ENCODE measurements at places on chromosomes 6 and 20.

- no peak for DNase-seq
Measured at GRCh38 chr20:2603816-2604505, 48.5 kb upstream of the NOP56 start.

DNA sequence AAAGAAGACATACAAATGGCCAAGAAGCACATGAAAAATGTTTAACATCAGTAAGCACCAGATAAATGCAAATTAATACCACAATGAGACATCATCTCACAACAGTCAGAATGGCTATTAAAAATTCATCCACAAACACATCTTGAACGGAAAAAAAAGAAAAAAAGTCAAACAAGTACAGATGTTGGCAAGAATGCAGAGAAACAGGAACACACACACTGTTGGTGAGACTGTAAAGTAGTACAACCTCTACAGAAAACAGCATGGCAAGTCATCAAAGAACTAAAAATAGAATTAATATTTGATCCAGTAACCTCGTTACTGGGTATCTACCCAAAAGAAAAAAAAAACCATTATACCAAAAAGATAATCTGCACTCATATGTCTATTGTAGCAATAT, 6.5 kb downstream of the STX7 start:
- no peak for DNase-seq

GRCh38 chr6:133788556-133788955, 100.4 kb upstream of the TCF21 start:
- no peak for DNase-seq

GRCh38 chr6:145036848-145037567, 698.3 kb downstream of the EPM2A start:
- no peak for DNase-seq

- no peak for DNase-seq
Measured at GRCh38 chr6:39188098-39188450, 41.2 kb downstream of the KCNK5 start.

- no peak for DNase-seq
Measured at GRCh38 chr20:24823989-24824693, 124.9 kb upstream of the CST7 start.

GRCh38 chr6:52305411-52305810, 20.9 kb upstream of the MCM3 start:
- no peak for DNase-seq

DNA sequence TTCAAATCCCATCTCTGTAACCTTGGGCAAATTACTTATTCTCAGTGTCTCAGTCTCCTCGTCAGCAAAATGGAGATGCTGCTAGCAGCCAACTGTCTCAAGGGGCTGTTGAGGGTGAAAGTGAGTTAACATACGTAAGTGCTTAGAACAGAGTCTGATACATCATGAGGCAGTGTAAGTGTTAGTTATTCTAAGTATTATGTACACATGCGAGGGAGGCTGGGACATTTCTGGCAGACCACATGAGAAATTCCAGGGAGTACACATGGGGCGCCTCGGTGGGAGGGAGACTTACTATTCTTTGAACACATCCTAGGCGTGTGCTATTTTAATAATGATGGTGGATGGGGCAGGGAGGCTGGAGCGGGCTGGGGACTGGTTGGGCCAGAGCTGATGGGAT, 99.1 kb downstream of the DLGAP4 start:
- no peak for DNase-seq

- no peak for DNase-seq
Measured at GRCh38 chr6:135884136-135884535, 32.6 kb downstream of the PDE7B start.

GRCh38 chr6:46993846-46994245, 48.3 kb downstream of the ADGRF1 start:
- DNase-seq = no peak

DNA sequence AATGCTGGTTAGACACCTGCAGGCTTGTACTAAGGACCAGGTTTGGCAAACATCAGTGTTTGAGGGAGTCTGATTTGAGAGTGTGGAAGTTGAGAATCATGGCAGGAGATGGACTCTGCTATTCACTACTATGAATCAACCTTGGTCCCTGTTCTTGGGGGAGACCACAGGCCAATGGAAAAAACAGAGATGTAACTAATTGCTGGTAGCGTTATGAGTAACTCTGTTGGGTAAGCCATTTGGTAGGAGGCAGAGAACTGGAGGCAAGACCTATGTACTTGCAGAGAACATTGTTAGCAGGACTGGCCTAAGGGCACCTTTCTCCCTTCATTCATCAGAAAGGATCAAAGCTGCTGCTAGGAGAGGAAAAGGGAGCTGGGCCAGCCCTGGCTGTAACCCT, 8.3 kb upstream of the WFDC2 start:
- DNase-seq = no peak

- DNase-seq = no peak
Measured at GRCh38 chr20:48606841-48607543, 220.8 kb downstream of the PREX1 start.
